ENCODE measurements at places on chromosomes 4 and X. TPM values are rescaled to one million over a fixed set of nuclear protein-coding genes. Genes with fewer than 3 reads are reported as not detected.

The CD38 gene
- total RNA-seq = 1.0 TPM

The AMER1 gene
- 5.7 TPM for total RNA-seq

The GPR82 gene
- total RNA-seq = not detected

The NUDT10 gene
- 1.0 TPM for total RNA-seq

The DCAF4L1 gene
- total RNA-seq = under 0.01 TPM

The FAM156B gene
- total RNA-seq = 21.9 TPM

The MAGEA2 gene
- total RNA-seq = not detected

The MAGEE2 gene
- not detected for total RNA-seq

The NKX3-2 gene
- under 0.01 TPM for total RNA-seq

The GLOD5 gene
- not detected for total RNA-seq

The PABPC4L gene
- 8.4 TPM for total RNA-seq

The SUPT20HL2 gene
- not detected for total RNA-seq

The GAGE12E gene
- not detected for total RNA-seq

The MXRA5 gene
- 34.4 TPM for total RNA-seq

The YIPF6 gene
- total RNA-seq = 18.3 TPM

The ETDA gene
- not detected for total RNA-seq

The CD40LG gene
- total RNA-seq = not detected

The TASL gene
- 0.52 TPM for total RNA-seq

The CT55 gene
- total RNA-seq = not detected

The HSFX1 gene
- under 0.01 TPM for total RNA-seq

The SAGE1 gene
- total RNA-seq = not detected

The ATP8A1 gene
- total RNA-seq = 39.7 TPM

The DCLK2 gene
- 7.3 TPM for total RNA-seq

The MAGEA12 gene
- total RNA-seq = not detected

The EFHC2 gene
- total RNA-seq = under 0.01 TPM

The AFP gene
- total RNA-seq = 1.0 TPM

The INPP4B gene
- total RNA-seq = 52.7 TPM

The ZNF157 gene
- 0.52 TPM for total RNA-seq

The TEX13C gene
- not detected for total RNA-seq

The ZNF711 gene
- total RNA-seq = 15.7 TPM

The FSTL5 gene
- total RNA-seq = 2.6 TPM

The IDUA gene
- total RNA-seq = 1.0 TPM

The PCDH19 gene
- 2.6 TPM for total RNA-seq

The CCNA2 gene
- total RNA-seq = 8.9 TPM

The FRG2 gene
- not detected for total RNA-seq

The MAGEA6 gene
- not detected for total RNA-seq

The PABPC1L2B gene
- not detected for total RNA-seq

The SERPINA7 gene
- total RNA-seq = not detected

The GSX2 gene
- not detected for total RNA-seq

The POU4F2 gene
- total RNA-seq = not detected

The TRPC3 gene
- total RNA-seq = 0.52 TPM

The FAM241A gene
- 2.1 TPM for total RNA-seq

The TMPRSS11A gene
- not detected for total RNA-seq

The SYNPO2 gene
- total RNA-seq = 34.4 TPM

The FABP2 gene
- not detected for total RNA-seq

The UGT2B15 gene
- not detected for total RNA-seq

The BMX gene
- total RNA-seq = 3.1 TPM

The TMEM144 gene
- total RNA-seq = 2.6 TPM

The CXCL3 gene
- not detected for total RNA-seq

The CENPVL2 gene
- not detected for total RNA-seq

The VCX3B gene
- total RNA-seq = not detected

The INTS6L gene
- 11.5 TPM for total RNA-seq

The DDX53 gene
- total RNA-seq = not detected

Measured in skeletal muscle tissue (tissue), 5 donors.